Osteoblast (primary cell): ENCODE measurements at places on chromosomes 3 and 15. TPM values are rescaled to one million over a fixed set of nuclear protein-coding genes. Genes with fewer than 3 reads are reported as not detected.

The FOXL2 gene
- under 0.01 and 0.36 TPM in 2 replicates for total RNA-seq

The TRH gene
- total RNA-seq = under 0.01 TPM in 2 replicates

The GCNT3 gene
- 0.72 and 1.2 TPM in 2 replicates for total RNA-seq

The SCN11A gene
- total RNA-seq = under 0.01 TPM in 1 of 2 replicates, not detected in the other

The VIPR1 gene
- not detected in 2 replicates for total RNA-seq

The PSTPIP1 gene
- total RNA-seq = not detected in 2 replicates
